GM12891 (cell line): ENCODE measurements at places on chromosomes 3 and 15.

DNA sequence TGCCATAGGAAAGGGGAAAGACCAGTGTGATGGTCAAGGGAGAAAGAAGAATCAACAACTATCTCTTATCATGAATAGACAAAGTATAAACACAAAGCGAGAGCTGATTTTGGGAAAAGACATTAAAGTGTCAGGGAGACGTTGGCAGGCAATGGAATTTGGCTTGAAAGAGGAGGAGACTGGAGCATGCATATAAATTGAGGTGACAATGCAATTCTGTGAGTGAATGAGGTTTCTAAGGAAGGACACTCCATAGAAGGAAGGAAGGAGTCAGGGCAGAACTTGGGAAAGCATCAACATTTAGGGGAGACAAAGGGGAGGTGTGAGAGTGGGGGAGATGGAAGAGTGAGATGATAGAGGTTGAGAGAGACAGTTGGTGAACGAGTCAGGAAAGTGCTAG is 543.0 kb upstream of the TBL1XR1 start:
- DNase-seq: no peak

DNA sequence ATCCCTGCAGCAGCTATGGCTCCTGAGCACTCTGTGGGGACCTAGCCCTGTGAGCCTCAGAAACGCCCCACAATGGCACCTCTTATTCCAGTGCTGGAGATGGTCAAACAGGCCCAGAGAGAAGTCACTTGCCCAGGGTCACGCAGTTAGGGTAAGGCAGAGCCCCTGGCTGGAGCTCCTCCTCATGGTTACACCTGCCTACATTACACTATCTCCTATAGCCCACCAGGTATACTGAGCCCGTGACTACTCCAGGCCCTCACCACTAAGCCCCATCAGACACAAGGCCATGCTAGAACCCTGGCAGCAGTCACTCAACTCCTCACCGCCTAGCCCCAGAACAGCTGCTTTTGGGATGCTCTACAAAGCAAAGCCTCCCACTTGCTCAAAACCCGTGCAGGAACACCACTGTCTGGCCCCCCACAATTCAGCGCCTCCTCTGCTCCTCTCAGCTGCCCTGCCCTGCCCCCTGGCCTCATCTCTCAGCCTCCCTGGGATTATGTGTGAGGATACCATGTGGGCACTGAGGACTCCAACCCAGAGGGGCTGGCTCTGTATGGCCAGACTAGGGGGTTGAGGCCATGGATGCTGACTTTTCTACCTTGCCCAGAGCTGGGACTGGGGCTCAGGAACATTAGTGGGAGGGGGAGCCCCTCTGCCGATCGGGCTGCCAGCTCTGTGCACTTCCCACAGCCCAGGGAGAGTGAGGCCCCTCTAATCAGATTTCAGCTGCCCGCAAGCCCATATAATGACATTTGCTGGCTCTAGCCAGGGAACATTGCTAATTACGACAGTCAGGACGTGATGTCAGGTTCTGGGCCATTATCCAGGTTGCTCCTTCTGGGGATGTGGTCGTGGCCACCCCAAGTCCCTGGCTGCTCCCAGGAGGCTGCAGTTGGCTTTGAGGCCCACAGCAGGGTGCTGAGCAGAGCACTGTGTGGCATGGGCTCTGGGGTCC is 4.0 kb downstream of the NT5DC2 start:
- DNase-seq: no peak

GRCh38 chr3:107514453-107514852 is 8.3 kb upstream of the BBX start:
- DNase-seq: no peak

DNA sequence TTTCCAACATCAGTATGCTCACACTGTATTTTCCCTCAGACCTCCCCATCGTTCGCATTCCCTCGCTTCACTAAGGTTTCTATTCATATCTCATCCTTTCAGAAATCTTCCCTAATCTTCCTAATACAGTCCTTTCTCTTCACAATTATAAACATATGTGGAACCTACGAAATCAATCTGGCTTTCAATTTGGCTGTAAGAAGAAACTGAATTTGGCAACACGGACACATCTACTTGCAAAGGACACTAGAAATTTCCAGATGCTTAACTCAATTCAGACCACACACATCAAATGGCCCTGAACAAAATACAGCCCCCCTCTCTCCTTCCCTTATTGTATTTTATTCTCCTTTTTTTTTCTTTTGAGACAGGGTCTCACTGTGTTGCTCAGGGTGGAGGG is 39.1 kb upstream of the TM4SF19 start:
- no peak for DNase-seq

DNA sequence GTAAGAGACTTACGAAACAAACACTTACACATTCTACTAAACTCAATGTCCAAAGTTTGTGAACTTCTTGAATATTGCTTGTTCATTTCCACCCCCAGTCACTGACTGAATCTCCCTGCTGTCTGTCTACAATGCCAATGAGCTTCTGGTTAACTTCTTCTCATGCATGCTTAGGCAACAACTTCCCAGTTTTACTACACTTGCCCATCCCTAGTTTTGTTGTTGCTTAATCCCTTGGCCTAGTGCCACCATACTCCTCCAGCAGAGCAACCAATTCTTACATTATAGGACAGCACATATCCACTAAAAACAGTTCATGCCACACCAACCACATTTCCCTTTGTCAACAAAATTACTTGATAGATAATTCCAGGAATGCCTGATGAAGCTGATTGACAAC is 40.9 kb upstream of the CCR2 start:
- DNase-seq: no peak

DNA sequence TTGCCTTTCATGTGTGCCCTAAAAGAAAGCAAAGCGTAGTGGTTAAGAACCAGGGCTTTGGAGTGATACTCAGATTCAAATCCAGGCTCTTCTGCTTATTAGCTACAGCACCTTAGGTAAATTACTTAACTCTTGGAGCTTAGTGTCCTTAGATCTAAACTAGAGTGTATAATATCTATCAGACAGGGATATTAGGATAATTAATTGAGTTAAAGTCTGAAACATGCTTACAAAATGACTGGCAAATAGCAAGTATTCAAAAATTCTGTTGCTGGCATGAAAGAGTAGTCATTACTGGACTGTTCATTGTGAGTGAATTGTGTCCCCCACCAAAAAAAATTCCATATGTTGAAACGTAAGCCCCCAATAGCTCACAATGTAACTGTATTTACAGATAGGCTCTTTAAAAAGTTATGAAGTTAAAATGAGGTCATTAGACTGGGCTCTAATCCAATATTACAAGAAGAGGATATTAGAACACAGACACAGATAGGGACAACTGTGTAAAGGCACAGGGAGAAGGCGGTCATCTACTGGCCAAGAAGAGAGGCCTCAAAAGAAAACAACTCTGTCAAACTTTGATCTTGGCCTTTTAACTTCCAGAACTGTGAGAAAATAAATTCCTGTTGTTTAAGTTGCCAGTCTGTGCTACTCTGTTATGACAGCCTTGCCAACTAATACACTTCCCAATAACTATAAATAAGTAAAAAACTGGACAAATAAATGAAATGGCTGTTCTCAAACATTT is 60.4 kb upstream of the LRRC3B start:
- no peak for DNase-seq
